Muscle of arm (tissue), 14 donors: ENCODE measurements at places on chromosomes 13 and 19. TPM values are rescaled to one million over a fixed set of nuclear protein-coding genes. Genes with fewer than 3 reads are reported as not detected.

PDE4A gene
- polyA plus RNA-seq: 3.1 TPM

ATP1A3 gene
- 1.8 TPM for polyA plus RNA-seq

B3GNT3 gene
- polyA plus RNA-seq: not detected

CDC42EP5 gene
- 18.4 TPM for polyA plus RNA-seq

CCDC194 gene
- not detected for polyA plus RNA-seq

PRR20D gene
- polyA plus RNA-seq: not detected

ZNF433 gene
- polyA plus RNA-seq: 3.8 TPM

GRCh38 chr13:91724591-91724990 lies 326.2 kb downstream of the GPC5 start:
- no peak for DNase-seq

DNA sequence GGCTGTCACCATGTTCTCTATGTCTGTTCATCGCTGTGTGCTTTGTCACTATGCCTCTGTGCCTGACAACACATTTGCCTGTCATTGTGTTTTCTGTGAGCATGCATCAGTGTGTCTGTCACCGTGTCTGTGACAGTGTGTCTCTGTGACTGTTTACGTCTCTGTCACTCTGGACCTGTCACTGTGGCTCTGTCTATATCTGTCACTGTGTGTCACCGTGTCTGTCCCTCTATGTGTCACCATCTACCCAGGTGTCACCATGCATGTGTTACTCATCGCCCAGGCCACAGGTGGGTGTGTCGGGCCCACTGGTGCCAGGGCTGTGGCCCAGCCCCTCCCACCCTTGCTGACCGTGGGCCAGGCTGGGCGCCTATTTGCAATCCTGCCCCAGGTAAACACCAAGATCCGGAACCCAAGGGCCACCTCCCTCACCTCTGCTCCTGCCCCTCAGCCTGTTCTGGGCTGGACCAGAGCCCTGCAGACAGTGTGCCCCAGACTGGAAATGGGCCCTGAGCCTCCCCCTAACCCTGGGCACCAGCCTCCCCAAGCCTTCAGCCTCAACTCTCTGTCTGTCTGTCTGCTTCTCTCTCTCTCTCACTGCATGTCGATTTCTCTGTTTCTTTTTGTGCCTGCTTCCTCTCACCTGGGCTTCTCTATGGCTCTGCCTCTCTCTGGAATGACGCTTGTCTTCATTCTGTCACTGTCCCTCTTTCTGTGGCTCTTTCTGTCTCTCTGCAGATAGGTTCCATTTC lies 7.7 kb downstream of the IRF2BP1 start:
- no peak for DNase-seq

DNA sequence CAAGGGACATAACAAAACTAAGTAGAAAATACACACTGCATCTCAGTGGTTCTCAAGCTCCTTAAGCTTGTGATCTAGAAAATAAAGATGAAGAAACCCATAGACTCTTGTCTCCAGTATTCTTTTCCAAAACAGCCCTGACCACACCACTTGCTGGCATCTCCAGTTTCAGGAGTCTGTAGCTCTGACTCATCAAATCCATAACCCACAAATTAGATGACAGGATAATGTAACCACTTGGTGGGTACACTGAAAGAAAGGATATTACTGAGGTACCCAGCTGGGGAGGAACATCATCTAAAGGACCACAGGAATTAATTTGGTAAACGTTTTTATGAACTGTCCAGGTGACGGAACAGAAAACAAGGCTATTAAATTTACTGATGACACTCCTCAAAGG lies 214.7 kb downstream of the VWA8 start:
- DNase-seq: no peak

- no peak for DNase-seq
Measured at GRCh38 chr13:108895220-108895704, 265.9 kb downstream of the MYO16 start.

DNA sequence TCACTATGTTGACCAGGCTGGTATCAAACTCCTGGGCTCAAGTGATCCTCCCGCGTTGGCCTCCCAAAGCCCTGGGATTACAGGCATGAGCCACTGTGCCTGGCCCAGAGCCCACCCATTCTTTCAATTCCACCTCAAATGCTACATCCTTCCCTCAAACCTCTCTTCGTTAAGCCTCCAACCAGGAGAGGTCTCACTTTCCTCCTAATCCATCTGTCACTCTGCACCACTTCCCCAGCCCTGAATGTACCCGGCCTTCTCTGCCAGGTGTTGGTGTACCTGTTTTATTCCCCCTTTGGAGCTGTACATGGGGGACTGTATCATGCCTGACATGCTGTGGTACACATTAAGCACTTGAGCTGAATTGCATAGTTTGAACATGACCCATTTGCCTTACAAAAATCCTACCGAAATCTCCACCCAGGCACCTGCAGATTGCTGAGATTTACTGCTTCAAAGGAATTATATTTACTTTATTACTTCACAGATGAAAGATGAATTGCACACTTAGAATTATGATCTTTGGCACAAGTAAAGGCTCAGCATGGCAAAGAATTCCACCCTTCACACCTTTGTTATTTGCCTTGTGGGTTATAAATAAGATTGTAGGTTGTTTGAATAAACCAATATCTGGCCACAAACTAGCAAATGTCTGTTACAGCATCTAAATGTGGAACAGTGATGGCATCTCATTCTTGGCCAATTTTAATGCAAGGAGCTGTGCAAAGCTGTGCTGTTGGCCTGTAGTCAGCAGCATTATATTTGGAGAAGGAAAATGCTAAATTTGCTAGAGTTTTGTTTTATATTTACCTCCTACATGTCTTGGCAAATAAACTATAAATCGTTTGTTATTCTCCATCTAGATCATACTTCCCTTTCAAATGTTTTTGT lies 15.6 kb upstream of the WASF3 start:
- DNase-seq: no peak

GRCh38 chr13:26558987-26559386 lies 1.5 kb downstream of the WASF3 start:
- no peak for DNase-seq
